ENCODE measurements at places on chromosomes 3 and 15. TPM values are rescaled to one million over a fixed set of nuclear protein-coding genes. Genes with fewer than 3 reads are reported as not detected.

DNA sequence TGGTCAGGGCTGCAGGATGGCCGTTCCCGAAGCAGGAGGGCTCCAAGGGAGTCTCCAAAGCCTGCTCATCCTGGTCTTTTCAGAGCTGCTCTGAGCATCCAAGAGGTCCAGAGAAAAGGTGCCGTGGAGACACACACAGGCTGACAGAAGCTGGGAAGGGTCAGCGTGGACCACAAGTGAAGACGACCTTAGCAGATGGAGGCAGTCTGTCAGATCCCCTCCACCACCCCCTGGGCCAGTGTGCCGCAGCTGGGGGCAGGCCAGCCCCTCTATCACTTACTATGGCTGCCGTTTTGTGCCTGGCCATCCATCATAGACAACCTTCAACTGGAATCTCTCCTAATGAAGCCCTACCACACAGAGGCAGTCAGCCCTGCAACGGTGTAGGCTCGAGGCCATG, 335.1 kb upstream of the RGMA start:
- no peak for DNase-seq

The LYZL4 gene
- total RNA-seq = not detected

The CPLX3 gene
- not detected for total RNA-seq

GRCh38 chr3:33159234-33159633, 45.4 kb downstream of the CRTAP start:
- no peak for DNase-seq

- DNase-seq = no peak
Measured at GRCh38 chr3:119257654-119258410, 17.2 kb upstream of the B4GALT4 start.

The KCNH8 gene
- under 0.01 TPM for total RNA-seq

DNA sequence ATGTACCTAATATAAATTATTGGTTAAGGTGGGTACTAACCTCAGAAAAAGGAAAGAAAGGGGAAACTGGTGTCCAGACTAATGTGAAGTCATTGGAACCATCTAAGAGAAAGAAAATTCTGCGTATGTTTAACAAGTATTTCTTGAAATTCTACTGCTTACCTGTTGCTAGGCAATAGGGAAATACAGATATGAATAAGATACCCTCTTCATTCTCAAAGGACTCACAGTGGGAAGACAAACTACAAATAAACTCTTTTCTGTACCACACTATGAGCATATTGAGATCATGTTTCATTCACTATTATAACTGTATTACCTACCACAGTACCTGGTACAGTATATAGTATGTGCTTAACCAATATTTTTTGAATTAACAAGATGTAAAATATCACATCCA, 140.5 kb upstream of the MLF1 start:
- no peak for DNase-seq

GRCh38 chr15:85374831-85375230, 5.6 kb upstream of the AKAP13 start:
- DNase-seq = no peak

The LRRC2 gene
- 0.85 TPM for total RNA-seq

- DNase-seq = no peak
Measured at GRCh38 chr3:142884531-142884930, 4.4 kb downstream of the PCOLCE2 start.

The PIGZ gene
- total RNA-seq = 1.3 TPM

The C3orf49 gene
- total RNA-seq = not detected

GRCh38 chr3:124985349-124985748, 50.8 kb upstream of the MUC13 start:
- no peak for DNase-seq

DNA sequence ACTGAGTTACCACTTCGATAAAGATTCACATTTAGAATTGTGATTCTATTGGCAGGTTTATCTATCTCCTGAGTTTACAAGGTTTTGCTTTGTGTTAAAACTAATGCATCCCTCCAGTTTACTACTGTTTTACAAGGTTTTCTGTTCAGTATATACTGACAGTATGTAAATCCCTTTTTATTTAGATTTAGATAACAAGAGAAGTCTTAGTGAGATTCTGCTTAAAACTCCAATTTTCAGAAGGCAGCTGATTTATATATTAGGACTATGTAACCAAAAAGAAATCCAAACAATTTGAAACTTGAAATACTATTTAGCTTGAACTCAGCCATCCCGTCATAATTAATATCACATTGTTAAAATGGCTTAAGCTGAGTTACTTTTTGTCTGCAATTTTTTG, 619.2 kb downstream of the NAALADL2 start:
- DNase-seq = no peak

The PRR23E gene
- not detected for total RNA-seq
